ENCODE measurements at places on chromosomes 11 and 22. TPM values are rescaled to one million over a fixed set of nuclear protein-coding genes. Genes with fewer than 3 reads are reported as not detected.

KLHL35 gene
- total RNA-seq, result 3.1 TPM

DNAJB7 gene
- not detected for total RNA-seq

SLC35C1 gene
- 12.6 TPM for total RNA-seq

EMID1 gene
- not detected for total RNA-seq

MS4A2 gene
- total RNA-seq, result not detected

SEC14L6 gene
- not detected for total RNA-seq

APOA5 gene
- total RNA-seq, result not detected

OSM gene
- total RNA-seq, result 35.2 TPM

SLC25A18 gene
- total RNA-seq, result not detected

ARHGEF12 gene
- total RNA-seq, result 12.9 TPM

NELL1 gene
- total RNA-seq, result not detected

CAT gene
- total RNA-seq, result 22.2 TPM

HSPB2 gene
- total RNA-seq, result not detected

MISFA gene
- 1.9 TPM for total RNA-seq

CEND1 gene
- total RNA-seq, result 0.63 TPM

SLC17A6 gene
- not detected for total RNA-seq

CD82 gene
- total RNA-seq, result 112 TPM

POGLUT3 gene
- 5.5 TPM for total RNA-seq

JAML gene
- total RNA-seq, result 84.0 TPM

PLEKHA7 gene
- 5.3 TPM for total RNA-seq

LRRC10B gene
- not detected for total RNA-seq

NPAS4 gene
- not detected for total RNA-seq

CABP4 gene
- total RNA-seq, result 12.1 TPM

MIOX gene
- not detected for total RNA-seq

ANO9 gene
- 165 TPM for total RNA-seq

TSPAN32 gene
- total RNA-seq, result 93.2 TPM

RAB38 gene
- total RNA-seq, result 1.0 TPM

POTEH gene
- total RNA-seq, result not detected

OR10A2 gene
- not detected for total RNA-seq
